Cerebellar nuclear complex (tissue), 1 donor: ENCODE measurements at places on chromosomes 4 and X.

DNA sequence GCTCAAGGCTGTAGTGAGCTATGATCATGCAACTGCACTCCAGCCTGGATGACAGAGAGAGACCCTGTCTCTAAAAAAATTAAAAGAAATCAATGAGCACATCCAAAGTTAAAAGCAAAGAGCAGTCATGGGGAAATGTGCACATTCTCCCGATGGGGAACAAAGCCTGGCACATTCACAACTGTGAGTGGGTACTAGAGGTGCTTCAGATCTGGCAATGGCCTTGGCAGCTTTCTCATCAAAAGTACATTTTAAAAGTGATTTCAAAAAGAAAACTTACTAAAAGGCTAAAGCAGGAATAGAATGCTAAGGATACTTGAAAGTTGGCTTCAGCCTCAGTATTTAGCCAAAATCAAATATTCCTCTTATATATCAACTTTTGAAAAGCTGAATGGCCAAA lies 145.9 kb upstream of the MAOA start:
- no peak for DNase-seq

DNA sequence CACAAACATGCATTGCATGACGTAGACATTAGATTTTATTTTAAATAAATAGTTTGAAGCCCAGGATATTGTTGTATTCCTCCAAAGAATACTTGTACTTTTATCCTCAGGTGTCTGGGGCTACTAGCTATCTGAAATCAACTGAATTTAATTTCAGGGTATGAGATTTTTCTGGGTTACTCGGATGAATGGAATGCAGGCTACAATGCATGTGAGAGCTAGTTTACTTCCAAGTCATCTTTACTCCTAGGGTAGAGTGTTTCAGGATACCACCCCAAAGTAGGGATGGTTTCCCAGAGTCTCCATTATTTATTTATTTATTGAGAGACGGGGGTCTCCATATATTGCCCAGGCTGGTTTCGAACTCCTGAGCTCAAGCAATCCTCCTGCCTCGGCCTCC lies 66.4 kb downstream of the HPRT1 start:
- no peak for DNase-seq

DNA sequence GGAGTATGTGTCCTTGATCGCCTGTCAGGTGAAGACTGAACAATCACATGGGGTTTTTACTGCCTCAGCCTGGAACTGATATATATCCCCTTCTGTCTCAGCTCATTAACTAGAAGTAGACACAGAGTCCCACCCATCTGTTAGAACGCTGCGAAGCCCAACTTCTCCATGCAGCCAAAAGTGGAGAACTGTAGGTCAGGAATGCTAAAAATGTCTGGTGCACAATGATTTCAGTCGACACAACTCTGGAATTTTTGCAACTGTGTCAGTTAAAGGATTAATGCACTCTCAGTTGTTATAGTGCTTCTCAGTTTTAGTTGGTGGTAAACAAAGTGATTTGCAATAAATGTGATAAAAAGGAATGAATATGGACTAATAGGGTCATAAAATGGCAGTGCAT lies 287.2 kb downstream of the INPP4B start:
- DNase-seq, result no peak

DNA sequence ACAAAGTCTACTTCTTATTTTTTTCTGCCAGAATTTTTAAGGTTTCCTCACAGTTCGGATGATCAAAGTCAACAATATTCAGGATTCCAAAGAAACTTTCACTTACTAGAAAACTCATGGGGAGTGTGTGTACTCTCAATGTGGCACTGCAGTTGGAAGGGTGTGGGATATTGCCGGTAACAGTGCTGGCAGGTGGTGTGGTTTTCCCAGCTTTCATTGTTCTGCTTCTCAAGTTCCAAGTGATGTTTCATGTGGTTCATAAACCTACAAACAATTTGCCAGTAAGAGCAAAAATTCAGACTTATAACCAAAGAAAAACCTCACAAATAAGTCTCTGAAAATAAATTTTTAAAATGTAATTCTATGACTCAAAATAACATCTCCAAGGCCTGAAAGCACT lies 39.8 kb downstream of the ZNF280C start:
- DNase-seq, result no peak

DNA sequence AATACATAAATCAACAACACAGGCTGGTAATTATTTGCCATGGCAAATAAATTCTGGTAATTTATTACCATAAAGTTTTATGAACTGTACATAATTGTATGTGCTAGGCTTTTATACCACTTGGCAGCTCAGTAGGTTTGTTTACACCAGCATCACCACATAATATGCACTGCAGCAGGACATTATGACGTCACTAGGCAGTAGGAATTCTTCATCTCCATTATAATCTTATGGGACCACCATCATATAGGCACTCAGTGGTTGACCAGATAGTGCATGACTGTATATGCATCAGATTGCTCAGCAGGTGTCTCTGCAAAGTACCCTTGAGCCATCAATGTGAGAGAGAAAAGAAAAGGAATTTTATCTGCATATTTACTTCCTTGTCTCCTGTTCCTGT lies 295.4 kb downstream of the CFAP47 start:
- no peak for DNase-seq

- no peak for DNase-seq
Observed at GRCh38 chr4:109801099-109801789, 555 bp downstream of the CFI start.

DNA sequence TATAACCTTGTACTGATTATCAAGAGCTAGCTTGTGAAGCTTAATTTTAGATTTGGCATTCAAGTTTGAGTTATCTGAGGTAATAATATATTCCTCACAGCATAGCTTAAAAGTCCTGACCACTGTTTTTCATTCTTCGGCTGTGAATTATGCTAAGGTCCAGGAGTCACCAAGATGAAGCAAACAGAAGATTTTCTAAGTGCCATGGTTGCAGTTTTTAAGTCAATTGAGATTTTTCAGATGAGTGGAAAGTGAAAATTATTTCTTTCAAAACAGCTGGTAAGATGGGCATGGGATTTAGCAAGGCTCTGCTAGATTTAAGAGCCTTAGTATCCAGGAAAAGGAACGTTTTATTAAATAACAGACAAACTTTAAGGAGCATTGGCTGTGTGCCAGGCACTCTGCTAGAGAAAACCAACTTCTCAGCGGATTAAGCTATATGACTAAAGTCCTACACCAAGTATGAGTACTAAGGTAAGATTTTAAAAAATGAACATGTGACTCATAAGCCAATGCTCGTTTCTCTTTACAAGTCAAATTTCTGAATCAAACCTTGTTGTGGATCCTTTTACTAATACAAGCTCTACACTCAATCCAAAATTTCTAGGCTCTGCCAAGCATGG lies 149.9 kb upstream of the IL15 start:
- no peak for DNase-seq

DNA sequence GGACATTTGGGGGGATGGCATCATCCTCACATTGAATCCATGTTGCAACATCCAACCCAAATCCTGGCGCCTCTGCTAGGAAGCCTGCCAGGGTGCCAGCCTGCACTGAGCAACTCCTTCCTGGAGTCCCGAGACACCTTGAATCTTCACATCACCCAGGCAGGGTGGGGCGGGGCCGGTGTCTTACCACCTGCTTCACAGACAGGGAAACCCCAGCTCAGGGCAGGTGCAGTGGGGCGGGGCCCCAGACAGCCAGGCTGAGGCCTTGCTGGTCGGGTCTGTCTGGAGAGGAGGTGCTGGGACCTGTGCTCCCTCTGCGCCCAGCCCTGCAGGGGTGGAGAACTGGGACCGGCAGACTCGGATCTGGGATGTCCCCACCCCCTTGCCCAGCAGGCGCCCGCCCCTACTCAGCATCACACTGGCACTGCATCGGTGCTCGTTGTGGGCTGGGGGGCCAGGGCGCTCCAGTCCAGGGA lies 31.5 kb upstream of the HTRA3 start:
- DNase-seq, result no peak
